Body of pancreas (tissue), 4 donors: ENCODE measurements at places on chromosomes 1 and 21.
A peak's percentile ranks its signal among the peaks of the same experiment; 100 is the strongest.

GRCh38 chr21:36149788-36150711 lies 6.6 kb upstream of the DOP1B start:
- DNase-seq, result no peak

DNA sequence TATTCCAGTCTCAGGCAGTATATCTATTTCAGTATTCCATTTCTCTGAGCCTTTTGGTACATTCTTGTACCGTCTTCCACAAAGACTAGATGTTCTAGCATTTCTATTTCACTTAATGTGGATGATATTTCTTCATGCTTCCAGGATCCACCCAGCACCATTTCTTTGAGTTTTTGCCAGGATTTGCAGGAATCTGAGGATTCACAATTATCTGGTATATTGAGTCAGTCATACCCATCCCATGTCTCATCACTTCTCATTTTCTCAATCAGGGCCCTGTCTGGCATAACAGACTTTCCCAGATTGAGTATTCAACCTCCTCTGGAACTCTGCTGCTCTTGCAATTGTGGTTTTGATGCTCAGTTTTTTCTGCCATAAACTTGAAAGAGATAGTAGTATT lies 20.9 kb upstream of the COL11A1 start:
- DNase-seq, result no peak

DNA sequence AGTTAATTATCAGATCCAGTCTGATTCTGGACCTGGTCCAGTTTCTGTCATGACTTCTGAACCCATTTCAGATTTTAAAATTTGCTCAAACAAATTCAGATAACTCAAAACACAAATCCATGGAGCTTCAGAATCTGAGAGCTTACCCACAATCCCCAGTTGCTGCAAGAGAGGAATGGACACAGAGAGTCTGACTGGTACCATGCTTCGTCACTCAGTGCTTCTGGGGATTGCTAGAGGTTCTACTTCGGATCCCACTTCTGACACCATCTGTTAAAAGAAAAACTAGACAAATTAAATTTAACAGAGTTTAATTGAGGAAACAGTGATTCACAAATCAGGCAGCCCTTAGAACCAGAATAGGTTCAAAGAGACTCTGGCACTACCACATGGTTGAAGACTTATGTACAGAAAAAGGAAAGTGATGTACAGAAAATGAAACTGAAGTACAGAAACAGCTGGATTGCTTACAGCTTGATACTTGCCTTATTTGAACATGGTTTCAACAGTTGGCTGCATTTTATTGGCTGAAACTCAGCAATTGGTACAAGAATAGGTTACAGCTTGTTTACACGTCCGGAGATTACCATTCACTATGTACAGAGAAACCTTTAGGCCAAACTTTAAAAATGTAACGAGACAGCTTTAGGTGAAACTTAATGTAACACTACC lies 60.7 kb upstream of the TEKT2 start:
- DNase-seq, result no peak

- peak; percentile 87 for DNase-seq
Measured at GRCh38 chr21:44454747-44455523, at the start of gene LRRC3. LRRC3 (plus strand) TSS chr21:44455510; CDS start chr21:44456645, 1,135 bp downstream.

- no peak for DNase-seq
Measured at GRCh38 chr21:30620080-30620479, 347 bp upstream of the KRTAP20-4 start.

GRCh38 chr1:12052008-12052573 lies 11.0 kb upstream of the TNFRSF8 start:
- DNase-seq, result peak; percentile 34

- no peak for DNase-seq
Measured at GRCh38 chr1:231716879-231717278, 90.3 kb downstream of the DISC1 start.

DNA sequence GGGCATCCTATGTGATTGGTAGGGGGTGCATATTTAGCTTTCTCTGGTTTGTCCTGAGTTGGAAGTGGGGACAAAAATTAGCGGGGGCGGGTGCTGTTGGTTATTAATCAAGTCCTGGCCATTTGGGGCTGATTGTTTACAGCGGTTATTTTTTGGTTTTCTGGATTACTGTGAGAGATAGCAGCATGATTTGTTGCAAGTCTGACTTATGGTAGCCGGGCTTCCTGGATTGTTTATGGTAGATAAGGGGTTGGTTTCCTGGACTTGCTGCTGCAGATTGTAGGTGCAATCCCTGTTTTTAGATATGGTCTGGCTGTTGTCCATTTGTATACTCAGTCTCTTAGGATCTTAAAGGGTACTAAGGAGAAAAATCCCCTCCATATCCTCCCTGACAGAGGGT lies 12.1 kb upstream of the PROK1 start:
- DNase-seq, result no peak

DNA sequence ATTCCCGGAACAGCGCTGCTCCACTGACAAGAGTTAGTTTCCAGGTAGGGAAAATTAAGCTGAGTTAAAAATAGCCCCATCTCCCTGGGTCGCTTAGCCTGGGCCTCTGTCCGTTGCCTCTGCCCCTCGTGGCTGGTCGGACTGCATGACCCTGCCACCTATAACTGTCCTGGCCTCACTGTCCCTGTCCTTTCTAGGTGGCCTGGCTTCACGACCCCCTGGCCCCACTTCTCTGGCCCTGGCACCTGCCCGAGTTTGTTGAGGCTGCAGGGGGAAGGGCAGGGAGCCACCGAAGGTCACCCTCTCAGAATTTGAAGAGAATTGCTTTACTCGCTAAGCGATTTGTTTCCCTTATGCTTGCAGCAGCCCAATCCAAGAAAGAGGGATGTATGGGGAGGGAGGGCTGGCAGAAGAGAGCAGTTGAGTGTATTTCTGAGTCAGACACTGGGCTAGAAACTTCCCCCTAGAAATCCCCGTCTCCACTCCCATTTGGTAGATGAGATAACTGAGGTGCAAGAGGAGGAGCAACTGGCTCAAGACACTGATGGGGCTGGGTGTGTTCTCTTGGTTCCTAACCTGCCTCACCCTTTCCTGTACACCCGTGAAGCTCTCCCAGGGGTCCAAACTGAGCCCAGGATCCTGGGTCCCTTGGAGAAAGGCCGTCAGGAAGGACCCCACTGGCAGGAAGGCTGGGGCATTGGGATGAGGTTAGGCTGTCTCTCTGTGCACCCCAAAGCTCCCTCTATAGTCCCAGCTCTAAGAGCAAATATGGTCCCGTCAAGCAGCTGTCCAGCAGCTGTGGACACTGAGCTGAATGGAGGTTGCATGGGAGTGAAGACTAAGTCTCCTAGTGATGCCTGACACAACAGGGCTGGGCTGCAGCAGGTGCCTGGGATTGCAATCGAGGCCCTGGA lies 2.9 kb upstream of the EDN2 start:
- no peak for DNase-seq

DNA sequence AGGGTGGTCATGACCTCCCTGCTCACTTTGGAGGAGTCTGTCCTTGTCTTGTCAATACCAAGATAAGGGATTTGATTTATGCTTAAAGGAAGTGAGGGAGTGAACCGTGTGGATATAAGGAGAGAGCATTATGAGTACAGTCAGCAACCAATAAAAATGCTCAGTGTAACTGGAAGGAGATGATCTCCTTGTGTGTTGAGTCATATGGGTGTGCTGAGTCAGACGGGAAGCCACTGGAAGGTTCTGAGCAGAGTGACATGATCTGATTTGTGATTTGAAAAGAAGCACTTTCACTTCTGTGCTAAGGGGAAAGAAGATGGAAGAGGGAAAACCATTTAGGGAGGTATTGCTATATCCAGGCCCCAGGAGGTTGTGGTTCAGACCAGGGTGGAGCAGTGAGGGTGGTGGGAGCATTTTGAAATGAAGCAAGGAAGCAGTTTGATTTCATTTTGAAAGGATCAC lies 2.5 kb upstream of the BCL10 start:
- DNase-seq, result peak; percentile 54

DNA sequence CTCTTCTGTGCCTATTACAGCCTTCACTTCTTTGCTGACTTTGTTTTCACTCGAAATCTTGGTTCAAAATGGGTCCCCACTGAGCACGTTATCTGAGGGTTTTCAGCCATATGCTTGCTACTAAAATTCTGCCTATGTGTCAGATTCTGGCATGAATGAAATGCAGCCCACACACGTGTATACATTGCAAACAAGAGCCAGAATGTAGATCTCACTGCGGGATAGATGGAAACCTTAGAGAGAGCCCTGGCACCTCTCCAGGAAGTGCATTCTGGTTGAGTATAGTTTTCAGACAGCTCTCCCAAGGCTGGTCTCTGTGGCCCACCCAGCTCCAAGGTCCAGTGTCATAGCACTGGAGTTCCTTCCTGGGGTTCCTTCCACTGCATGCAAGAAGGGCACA lies 234.7 kb upstream of the GJB5 start:
- DNase-seq, result no peak

- DNase-seq, result no peak
Measured at GRCh38 chr1:153643100-153643499, 9.2 kb downstream of the CHTOP start.

DNA sequence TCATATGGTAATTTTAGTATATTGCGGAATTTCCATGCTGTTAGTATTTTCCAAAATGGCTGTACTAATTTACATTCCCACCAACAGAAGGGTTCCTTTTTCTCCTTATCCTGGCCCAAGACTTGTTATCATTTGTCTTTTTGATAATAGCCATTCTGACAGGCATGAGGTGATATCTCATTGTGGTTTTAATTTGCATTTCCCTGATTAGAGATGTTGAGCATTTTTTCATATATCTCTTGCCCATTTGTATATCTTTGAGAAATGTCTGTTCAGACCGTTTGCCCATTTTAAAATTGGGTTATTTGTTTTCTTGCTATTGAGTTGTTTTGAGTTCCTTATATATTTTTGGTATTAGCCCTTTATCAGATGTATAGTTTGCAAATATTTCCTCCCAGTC lies 14.0 kb downstream of the CAPZA1 start:
- no peak for DNase-seq

DNA sequence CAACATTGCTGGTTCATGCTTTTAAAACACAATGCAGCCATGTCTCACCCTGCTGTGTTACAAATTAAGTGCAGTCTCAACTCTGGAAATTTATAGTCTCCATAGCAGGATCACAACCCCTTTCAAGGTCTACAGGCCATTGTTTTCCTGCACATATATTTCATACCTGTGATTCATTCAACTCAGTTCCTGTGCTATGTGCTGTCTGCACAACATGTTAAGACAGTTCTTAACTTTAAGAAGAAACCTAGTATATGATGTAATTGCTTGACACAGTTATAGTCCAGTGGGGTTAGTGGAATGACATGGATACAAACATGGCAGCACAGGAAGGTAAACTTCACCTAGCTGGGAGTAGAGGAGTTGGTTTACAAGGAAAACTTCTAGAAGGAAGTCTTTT lies 106.4 kb downstream of the IFI44 start:
- DNase-seq, result no peak

GRCh38 chr1:165355139-165355976 lies 1.2 kb downstream of the LMX1A start:
- DNase-seq, result no peak

DNA sequence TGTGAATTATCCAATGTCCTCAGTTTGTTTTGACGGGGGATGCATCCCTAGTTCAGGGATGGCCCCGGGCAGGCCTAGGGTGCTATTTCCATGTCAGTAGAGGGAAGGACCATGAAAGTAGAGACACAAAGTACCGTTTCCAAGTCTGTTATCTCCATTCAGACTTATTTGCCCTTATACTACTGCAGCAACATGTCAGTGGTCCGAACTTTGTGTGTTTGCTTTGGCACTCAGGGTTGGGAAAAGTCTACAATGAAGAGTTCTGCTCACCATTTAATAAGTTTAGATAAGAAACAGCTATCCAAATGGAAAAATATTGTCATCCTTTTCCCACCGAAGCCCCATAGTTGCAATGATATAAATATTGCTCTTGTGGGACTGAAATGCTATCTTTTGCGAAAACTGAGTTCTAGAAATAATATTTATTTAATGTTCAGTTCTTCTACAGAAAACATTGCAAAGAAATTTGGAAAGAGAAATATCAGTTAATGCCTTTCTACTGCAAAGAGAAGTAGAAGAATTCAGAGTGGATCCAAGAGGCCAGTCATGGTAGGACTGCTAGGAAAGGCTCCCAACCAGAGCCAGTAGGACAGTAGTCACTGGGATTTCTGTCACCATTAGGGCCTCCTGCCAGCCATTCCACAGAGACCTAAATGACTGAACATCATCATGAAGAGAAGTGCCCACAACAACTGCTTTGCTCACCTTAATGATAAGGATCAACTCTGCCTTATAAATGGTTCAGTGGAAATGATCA lies 11.5 kb upstream of the AGT start:
- DNase-seq, result no peak

DNA sequence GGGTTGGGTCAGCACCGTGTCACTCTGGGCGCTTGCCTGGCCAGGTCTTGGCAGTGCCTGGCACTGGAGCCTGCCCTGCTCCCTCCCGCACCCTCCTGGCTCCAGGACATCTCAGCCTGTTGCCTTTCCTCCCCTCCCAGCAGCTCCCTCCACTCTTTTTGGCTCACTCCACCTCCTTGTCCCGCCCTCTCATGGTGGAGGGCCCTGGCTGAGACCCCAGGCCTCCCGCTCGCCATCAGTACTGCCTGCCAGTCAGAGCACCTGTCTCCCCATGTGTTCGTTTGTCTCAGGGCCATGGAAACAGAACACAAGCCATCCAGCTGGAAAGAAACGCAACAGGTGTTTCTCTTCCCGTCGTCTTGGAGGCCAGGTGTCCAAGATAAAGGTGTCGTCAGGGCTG lies 61.0 kb downstream of the B3GALT5 start:
- peak; percentile 88 for DNase-seq

DNA sequence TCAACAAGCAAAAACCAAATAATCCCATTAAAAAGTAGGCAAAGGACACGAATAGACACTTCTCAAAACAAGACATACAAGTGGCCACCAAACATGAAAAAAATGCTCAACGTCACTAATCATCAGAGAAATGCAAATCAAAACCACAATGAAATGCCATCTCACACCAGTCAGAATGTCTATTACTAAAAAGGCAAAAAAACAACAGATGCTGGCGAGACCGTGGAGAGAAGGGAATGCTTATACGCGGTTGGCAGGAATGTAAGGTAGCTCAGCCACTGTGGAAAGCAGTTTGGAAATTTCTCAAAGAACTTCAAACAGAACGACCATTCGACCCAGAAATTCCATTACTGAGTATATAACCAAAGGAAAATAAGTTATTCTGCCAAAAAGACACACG lies 145.1 kb upstream of the EDN2 start:
- DNase-seq, result no peak

DNA sequence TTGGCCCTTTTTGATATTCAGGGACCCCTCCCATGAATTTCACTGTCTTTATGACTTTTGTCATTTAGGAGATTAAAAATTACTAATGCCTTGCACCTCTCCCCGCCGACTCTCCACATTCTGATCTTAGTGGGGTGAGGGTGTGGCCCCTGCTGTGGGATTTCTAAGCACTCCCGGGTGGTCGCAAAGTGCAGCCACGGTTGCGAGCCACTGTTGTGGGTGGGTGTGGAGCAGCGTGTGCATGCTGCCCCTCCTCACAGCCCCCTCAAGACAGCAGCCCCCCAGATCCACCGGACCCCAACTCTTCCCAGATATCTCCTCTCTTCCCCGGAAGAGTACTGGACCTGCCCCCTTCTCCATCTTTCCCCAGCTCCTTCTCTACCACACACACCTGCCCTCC lies 66.6 kb upstream of the EFHD2 start:
- DNase-seq, result no peak

GRCh38 chr1:56206391-56206790 lies 373.0 kb downstream of the PLPP3 start:
- DNase-seq, result no peak

GRCh38 chr1:231862611-231863010 lies 236.0 kb downstream of the DISC1 start:
- no peak for DNase-seq

GRCh38 chr1:29356663-29357062 lies 120.3 kb downstream of the PTPRU start:
- no peak for DNase-seq

- DNase-seq, result no peak
Measured at GRCh38 chr1:22949822-22950331, 22.8 kb downstream of the LACTBL1 start.

GRCh38 chr1:51663105-51663504 lies 46.2 kb downstream of the OSBPL9 start:
- no peak for DNase-seq
